ENCODE measurements at places on chromosomes 7 and 10.

DNA sequence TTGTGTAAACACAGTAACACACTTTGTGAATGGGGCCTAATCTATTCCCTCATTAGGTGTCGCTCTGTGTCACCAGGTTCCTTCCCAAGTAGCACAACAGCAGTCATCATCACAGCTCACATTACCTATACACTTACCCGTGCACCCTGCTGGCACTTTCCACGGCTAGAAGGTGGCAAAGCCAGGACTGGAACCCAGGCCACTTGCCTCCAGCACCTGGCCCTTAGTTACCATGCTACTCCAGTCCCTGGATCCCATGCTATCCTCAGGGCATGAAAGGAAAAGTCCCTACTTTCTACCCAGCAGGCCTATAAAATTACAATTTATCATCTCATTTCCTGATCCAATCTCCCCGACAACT is 18.4 kb downstream of the SMURF1 start:
- DNase-seq: no peak

GRCh38 chr10:103849880-103850571 is 5.3 kb downstream of the SH3PXD2A start:
- DNase-seq: no peak

- DNase-seq: no peak
These were observed 78.4 kb upstream of the AFAP1L2 start for GRCh38 chr10:114482480-114483304.

DNA sequence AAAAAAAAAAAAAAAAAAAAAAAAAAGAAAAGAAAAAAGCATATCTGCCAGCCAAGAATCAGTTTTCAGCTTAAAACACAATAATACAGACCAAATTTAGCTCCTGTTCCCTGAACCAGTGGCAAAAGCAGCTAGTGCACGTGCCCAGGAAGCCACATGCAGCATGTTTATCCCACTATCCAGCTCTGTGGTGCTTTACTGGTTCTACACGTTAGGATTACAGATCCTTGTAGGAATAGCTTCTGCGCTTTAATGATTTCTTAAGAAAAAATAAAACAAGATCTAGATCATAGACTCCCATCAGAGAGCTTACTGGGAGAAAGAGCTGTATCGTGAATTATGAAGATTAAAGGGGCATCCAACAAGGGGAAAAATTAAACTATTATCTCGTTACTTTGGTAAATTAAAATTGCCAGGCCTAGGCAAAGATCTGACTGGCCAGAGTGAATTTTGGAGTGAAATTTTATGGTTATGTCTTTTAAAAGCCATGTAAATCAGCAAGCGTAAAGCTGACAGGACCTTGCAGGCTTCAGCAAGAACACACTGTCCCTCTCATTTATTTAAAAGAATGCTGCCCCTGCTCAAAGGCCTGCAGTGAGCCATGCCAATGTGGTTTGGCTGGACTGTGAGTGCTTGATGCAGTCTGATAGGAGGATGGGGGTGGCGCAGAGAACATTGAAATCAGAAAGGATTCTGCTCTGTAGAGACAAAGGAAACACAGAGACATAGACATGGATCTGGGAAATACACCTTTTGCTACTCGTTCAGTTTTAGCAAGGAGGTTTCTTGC is 177.3 kb upstream of the PHYHIPL start:
- no peak for DNase-seq

GRCh38 chr7:112540839-112541577 is 60.2 kb downstream of the LSMEM1 start:
- no peak for DNase-seq

DNA sequence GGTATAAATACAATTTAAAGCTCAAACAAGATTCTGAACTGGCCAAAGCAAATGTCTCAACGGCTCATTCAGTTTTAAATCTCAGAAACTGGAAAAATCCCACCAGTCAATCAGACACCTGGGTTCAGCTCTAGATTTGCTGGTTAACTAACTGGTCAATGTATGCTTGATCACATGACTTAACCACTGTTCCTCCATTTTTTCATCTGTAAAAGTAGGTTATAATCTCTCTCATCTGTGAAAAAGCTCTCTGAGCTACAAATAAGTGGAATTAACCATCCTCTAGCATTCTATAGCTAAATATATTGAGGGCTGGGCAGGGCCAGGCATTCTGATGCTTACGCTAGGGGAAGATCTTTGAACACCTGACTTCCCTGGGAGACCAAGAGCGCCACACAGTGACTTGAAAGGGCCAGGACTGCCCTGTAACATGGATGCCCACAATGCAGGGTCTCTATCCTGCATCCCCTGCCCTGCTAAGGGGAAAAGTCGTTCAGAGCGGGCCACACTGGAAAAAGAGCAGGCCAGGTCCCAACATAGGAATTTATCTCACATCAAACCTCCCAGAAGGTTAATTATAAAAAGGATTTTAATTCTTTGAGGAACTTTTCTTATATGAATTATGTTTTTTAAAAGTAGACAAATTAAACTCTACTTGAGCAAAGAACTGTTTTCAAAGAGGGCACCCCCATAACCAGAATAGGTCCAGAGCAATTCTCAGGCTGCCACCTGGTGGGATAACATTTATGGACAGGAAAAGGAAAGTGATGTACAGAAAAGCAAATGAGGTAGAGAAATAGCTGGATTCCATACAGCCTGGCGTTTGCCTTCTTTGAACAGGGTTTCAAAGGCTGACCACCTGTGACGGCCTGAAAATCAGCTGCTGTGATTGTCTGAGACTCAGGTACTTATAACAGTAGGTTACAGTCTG is 1.8 kb downstream of the RP9 start:
- no peak for DNase-seq

GRCh38 chr7:102302025-102302424 is 15.4 kb downstream of the SH2B2 start:
- DNase-seq: no peak

- DNase-seq: peak; percentile 86
These were observed 8.7 kb upstream of the BHLHA15 start for GRCh38 chr7:98202367-98203195.

- DNase-seq: peak; percentile 72
These were observed 6.4 kb upstream of the GPR22 start for GRCh38 chr7:107463139-107464078.

Data from CD8-positive, alpha-beta T cell (primary cell).